ENCODE measurements at places on chromosomes 6 and 20.

- no peak for DNase-seq
These were observed 31.4 kb downstream of the IGF2R start for GRCh38 chr6:160000280-160000704.

- DNase-seq, result no peak
These were observed 39.7 kb downstream of the TRAM2 start for GRCh38 chr6:52537001-52537753.

GRCh38 chr6:33758815-33759216, 12.1 kb upstream of the IP6K3 start:
- no peak for DNase-seq

- DNase-seq, result no peak
These were observed 41.7 kb downstream of the PHF3 start for GRCh38 chr6:63677282-63677681.

DNA sequence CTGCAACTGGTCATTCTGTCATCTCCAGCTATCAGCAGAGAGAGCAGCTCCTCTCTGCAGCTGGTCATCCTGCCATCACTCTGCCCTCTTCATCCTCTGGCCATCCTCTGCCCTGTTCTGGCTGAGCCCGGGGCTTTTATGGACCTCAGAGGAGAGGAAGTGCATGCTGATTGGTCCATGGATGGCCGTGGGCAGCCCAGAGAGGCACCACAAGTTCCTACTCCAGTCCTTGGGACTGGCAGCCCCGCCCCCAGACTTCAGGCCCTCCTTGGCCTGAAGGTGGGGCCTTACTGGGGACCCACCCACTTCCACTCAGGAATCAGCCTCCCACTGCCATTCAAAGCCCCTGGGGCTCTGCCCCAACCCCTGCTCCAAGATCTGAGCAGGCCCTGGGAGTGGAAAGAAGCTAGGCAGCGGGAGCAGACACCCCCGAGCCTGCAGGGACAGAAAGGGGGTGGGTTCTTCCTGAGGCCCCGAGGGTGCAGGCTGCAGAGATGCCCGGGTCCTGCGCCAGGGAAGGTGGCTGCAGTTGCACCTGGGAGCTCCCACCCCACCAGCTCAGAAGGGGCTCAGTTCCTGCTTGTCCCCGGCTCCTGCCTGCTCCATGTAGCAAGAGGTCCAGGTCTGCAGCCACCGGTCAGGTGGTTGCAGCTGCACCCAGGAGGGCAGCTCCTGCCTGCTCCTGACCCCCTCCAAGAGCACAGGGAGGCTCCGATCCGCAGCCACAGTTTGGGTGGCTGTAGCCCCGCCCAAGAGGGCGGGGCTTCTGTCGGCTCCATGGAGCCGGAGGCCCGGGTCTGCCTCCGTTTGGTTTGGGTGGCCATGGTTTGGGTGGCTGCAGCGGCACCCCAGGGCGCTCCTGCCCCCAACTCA, 34.1 kb upstream of the HMGA1 start:
- no peak for DNase-seq

DNA sequence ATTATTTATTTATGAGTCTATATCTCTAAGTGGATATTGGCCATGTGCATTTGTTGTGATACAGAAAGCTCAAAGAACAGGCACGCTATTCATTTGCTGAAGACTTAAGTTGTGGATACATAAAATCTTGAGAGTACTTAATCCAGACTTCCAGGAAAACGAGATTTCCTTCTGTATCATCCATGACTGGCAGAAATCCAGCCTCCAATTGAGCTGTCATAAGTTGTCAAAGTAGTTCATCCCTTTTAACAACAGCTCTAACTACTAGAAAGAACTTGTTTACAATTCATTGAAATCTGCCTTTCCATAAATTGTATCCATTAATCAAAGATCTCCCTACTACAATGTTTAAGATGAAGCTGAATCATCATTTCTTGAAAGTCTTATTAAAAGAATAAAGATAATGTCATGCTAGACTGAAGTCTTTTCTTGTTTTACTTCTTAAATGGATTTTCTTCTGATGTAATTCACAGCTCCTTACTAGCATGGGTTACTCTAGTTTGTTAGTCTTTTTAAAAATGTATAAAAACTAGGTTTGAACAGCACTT, 447.3 kb upstream of the CITED2 start:
- no peak for DNase-seq

GRCh38 chr6:21522797-21523456, 70.6 kb upstream of the SOX4 start:
- DNase-seq, result no peak

- peak; percentile 47 for DNase-seq
These were observed 92.1 kb downstream of the TASP1 start for GRCh38 chr20:13546497-13547131.

- DNase-seq, result no peak
These were observed 105.8 kb upstream of the SUPT3H start for GRCh38 chr6:45483501-45483900.

DNA sequence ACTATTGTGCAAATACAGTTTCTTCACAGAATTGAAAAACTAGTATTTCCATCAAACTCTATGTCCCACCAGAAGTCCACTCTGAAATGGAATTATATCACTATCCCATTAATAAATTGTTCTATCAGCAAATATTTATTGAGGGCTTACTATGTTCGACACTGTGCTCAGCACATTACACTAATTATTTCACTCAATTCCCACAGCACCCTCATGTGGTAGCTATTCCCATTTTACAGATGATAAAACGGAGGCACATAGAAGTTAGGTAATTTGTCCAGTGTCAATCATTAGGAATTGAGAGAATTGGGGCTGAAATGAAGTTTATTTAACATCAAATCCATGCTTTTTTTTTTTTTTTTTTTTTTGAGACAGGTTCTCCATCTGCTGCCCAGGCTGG, 52.5 kb downstream of the MKKS start:
- no peak for DNase-seq

GRCh38 chr6:126056355-126057004, 70.1 kb downstream of the TRMT11 start:
- no peak for DNase-seq

DNA sequence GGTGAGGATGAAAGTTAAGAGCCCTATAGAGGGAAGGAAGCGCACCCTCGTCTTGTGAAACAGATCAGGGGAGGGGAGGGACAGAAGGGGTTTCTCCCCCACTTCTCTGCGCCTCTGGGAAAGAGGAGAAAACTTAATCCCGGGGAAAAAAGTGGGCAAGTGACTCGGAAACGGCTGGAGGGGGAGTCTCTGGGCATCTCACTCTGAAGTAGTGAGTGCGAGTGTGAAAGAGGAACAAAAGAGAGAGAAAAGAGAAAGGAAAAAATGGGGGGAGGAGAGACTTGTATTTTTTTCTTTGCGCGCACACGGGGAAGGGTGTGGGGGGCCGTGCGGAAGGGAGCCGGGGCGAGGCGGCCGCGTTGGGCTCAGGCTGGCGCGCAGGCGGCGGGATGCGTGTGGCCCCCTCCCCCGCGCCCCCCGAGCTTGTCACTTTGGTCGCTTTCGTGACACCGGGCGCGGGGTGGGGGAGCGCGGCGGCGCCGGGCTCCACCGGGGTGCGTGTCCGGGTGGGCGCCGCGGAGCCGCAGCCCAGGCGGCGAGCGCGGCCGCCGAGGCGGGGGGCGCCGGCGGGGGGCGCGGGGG, 454 bp downstream of the L3MBTL3 start:
- DNase-seq, result peak; percentile 18

DNA sequence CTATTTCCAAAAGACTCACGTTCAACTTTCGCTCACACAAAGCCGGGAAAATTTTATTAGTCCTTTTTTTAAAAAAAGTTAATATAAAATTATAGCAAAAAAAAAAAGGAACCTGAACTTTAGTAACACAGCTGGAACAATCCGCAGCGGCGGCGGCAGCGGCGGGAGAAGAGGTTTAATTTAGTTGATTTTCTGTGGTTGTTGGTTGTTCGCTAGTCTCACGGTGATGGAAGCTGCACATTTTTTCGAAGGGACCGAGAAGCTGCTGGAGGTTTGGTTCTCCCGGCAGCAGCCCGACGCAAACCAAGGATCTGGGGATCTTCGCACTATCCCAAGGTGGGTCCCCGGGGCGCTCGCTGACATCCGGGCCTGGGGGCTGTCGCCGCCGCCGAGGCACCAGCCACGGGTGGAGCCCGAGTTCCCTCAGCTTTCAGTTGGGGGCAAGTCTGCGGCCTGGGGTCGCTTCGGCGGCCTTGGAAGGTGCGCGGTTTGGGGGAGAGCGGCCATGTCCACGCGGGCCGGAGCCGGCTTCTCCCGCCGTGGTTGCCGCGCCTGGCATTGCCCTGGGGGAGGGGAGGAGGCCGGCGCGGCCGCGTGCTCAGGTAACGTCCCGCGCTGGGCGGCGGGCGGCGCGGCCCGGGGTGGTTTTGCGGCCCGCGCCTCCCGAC, 429 bp downstream of the AMD1 start:
- no peak for DNase-seq

DNA sequence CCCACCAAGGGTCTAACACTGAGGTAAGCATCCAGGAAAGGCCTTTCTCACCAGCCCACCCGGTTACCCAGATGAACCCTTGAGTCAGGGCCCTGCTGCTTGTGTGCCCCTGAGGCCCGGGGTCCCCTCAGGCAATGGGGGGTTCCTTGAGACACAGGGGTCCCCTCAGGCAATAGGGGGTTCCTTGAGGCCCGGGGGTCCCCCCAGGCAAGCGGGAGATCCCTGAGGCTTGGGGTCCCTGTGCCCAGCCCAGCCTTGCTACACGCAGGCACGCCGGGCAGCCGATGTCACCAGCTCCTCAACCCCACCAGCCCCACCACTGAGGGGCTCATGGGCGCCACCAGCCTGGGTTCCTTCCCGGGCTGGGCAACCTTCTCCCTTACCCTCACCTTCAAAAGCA, 247.2 kb downstream of the TTLL2 start:
- DNase-seq, result no peak

DNA sequence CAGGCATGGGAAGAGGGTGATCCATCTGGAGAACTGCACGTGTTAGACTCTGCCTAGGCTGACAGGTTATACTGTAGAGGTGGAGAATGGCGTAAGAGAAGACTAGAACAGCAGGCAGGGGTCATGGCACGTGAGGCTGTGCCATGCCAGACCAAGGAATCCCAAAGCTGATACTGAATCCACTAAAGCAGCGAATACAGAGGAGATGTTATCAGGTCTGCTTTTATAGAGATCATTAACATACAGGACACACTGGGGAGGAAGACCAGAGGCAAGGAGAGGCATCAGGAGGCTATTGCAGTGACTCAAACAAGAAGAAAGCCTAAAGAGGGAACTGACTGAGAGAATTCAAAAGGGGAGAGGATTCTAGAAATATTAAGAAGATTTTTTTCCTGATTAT, 12.9 kb downstream of the PHACTR1 start:
- DNase-seq, result no peak

GRCh38 chr20:2358006-2358405, 22.7 kb upstream of the TGM6 start:
- no peak for DNase-seq

- DNase-seq, result peak; percentile 69
These were observed at the start of gene CDK5RAP1 for GRCh38 chr20:33401184-33401920. Gene CDK5RAP1 (minus strand): TSS chr20:33401519. CDS start chr20:33397064, 4,455 bp downstream.

DNA sequence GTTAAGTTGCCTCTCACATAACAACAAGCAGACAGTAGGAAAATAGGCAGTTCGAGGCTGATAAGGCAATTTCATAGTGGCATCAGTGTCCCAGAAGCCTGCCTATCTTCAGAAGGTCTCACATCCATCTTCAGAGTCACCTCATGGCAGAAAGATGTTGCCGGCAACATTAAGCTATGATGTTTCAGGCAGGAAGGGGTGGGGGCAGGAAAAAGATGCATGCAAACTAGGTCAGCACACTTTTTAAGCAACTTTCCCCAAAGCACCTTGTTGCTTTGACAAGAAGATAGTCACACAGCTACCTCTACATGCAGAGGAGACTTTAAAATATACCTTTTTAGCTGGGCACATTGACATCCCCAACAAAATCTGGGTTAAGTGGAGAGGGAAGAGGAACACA, 43.2 kb upstream of the SMIM8 start:
- DNase-seq, result no peak

GRCh38 chr6:129523816-129524215, 186.2 kb downstream of the ARHGAP18 start:
- no peak for DNase-seq

DNA sequence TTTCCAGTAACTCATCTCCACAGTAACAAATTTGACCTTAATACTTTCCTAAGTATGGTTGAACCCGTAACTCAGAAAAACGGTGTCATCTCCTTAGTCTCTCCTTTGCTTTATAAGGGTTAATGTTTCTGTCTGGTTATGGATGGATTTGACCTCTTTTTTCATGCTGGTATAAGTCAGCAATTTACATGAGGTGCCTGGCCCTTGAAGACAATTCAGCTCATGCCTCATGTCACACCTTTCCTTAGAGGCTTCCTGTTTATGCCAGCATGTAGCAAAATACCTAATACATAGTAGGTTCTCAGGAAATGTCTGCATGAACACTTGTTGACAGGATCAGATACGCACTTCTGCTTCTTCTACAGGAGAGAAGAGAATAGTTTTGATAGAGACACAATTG, 37.7 kb upstream of the C20orf144 start:
- no peak for DNase-seq
